Activated naive CD4-positive, alpha-beta T cell (primary cell): ENCODE measurements at places on chromosomes 11 and 22.

- DNase-seq: no peak
Measured at GRCh38 chr11:109046284-109046992, 375.6 kb upstream of the C11orf87 start.

DNA sequence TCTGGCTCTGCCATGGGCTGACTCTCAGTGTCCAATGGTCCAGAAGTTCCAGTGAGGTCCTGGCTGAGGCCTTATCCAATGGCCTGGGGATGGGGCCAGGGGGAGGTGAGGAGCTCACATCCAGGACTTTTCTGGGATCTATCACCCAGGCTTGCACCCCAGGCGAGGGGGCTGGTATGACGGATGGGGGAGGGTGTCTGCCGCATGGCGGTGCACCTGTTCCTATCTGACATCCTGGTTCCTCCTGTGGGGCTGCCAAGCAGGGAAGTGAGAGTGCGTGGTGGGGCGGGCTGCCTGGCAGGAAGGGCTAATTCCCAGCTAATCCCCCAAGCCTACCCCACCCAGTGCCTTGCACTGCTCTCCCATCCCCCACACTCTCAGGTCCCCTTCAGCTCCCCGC, 102.1 kb downstream of the NECTIN1 start:
- no peak for DNase-seq

GRCh38 chr11:65425971-65426838, 3.6 kb downstream of the NEAT1 start:
- DNase-seq: no peak

- DNase-seq: no peak
Measured at GRCh38 chr11:112886434-112887370, 74.5 kb upstream of the NCAM1 start.

DNA sequence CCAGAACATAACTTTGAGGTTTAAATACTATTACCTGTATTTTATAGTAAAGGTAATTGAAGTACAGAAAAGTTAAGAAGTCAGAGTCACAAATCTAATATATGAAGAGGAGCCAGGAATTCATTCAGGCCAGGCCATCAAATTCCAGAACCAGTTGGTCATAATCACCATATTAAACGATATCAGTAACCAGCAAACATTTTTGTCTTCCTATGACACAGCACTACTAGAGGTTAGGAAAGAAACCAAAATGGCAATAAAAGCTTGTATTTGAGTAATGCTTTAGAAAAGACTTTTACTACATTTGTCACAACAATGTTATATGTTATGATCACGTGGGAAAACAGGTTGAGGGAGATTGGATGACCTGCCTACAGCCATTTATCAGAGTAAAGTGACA, 62.2 kb downstream of the DKK3 start:
- DNase-seq: no peak

GRCh38 chr11:132051704-132052103, 681.3 kb downstream of the NTM start:
- DNase-seq: no peak

- no peak for DNase-seq
Measured at GRCh38 chr11:119361941-119362725, 15.6 kb upstream of the MFRP start.
